Amniotic stem cell (primary cell): ENCODE measurements at places on chromosomes 7 and 10.

DNA sequence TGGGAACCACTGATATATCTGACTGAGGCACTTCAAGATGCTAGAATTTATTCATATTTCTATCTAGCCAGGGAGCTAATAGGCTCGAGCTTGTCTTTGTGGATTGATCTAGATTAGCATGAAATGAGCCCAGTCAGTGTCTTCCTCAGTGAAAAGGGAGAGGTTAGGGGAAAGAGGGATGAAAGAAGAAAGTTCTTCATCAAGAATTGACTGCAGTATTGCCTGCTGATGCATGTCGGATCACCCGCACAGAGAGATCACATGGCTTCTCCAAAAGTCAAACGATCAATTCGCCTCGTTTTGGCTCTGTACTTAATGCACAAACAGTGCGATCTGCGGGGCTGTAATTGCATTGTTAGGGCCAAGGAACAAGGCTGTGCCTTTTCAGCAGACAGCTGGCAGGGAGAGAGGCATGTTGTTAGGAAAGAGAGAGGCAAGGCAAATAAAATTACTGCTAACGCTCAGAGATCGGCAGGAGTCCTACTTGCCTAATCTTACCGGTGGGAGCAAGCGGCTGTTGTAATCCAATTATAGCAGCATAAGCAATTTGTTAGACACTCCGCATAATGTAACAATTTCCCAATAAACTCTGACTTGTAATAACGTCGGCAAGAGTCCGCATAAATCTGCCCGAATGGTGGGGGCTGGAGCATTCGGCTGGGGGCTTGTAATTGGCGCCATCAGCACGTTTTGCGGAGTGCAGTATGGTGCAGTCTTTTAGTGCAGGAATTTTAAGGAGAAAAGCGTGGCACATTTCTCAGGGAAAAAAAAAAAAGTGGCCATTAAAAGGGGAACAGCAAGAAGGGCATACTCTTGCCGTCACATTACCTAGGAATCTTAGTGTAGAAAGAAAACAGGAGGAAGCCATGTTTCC is 102.1 kb downstream of the POLL start:
- no peak for DNase-seq

- DNase-seq: no peak
Measured at GRCh38 chr10:124917428-124918190, 24.3 kb upstream of the ZRANB1 start.

GRCh38 chr7:20320322-20320721 is 10.4 kb upstream of the ITGB8 start:
- no peak for DNase-seq

GRCh38 chr7:65390588-65390987 is 16.9 kb downstream of the ZNF92 start:
- DNase-seq: no peak

GRCh38 chr7:121196286-121196685 is 132.5 kb upstream of the WNT16 start:
- DNase-seq: no peak

DNA sequence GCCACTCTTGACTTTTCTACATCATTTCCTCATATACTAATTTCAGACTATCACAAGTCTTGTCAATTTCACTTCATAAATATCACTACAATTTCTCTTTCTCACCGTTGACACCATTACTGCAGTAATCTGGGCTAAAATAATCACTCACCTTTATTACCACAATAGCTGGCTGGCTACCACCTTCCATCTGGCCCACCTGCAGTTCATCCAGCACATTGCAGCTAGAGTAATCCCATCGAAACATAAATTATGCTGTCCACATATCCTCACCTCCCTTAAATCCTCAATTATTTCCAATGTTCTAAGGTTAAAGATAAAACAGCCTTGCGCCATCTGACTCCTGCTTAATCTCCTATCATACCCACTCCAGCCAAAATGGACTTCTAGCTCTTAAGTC is 16.0 kb downstream of the DGKB start:
- no peak for DNase-seq
